NCI-H1092 treated with DMSO at 0.1 percent for 48 hours (cell line): ENCODE measurements at places on chromosomes 2 and 18.

DNA sequence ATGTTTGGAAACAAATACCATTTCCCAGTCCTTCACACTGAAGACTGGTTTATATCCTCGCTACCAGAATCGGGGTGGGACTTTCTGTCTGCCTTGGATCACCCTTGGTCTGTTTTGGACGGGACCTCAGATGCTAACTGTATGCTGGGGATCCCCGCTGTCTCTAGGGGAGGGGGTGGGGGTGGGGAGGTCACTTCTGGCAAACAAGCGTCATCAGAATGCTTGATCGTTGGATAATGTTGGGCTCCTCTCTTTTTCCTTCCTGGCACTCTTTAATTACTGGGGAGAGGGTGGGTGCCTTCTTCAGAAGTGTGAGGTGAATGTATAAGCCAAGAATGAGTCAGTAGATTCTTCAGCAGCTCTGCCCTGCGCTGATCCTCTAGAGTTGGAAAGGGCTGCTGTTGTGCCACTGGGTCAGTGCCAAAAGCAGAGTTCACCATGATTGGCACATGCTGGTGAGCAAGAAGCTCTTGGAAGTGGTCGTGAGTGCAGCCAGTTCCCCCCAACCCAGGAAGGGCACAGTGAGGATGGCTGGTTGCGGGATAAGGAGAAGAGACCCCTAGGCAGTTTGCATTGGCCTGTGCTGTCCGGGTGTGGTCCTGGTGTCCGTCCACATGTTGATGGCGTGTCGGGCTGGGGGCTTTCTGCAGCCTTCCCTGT lies 32.2 kb downstream of the DGKD start:
- no peak for DNase-seq

DNA sequence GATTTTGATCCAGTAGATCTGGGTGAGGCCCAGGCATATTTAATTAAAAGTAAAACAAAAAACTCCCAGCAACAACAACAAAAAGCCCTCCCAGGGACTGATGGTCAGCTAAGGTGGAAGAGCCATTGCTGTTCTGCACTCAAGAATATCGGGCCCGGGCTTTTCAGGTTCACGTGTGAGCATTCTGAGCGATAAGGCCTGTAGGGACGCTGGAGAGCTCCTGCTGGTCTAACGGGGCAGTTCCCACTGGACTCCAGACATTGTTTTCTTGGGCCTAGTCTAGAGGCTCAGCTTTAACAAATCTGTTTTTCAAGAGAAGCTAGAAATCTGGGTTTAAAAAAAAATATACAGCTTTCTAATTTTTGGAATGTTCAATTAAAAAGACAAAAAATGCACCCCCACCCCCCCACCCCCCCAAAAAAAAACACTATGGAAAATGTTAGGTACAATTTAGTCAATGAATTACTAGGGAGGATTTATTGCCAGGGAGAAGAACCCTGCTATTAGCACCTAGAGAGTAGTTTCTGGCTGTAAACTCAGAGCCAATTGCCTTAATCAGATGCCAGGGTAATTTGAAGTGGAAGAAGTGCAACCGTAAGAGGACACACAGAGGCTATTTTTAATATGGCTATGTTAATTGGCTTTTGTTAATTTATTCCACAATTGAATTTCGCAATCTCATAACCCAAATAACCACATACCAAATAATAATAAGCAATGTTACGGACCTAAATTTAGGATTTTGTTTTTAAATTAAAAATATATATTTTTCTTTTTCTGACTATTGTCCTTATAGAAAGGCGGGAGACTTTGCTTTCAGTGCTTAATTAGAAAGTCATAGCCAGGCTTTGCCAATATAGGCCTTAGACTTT lies 78.9 kb downstream of the MAP4K4 start:
- DNase-seq = no peak

DNA sequence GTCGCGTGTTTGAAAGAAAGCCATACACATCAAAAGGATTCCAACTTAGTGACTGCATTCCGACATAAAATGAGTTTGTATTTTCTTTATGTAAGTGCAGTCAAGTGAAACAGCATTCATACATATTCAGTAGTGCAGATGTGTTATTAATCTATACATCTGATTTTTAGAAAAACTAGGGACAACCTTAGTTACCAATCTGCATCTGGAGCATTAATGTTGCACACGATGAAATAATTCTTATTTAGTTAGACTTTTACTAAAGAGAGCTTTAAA lies 1.9 kb downstream of the GORASP2 start:
- DNase-seq = no peak

- DNase-seq = no peak
These were observed 223.4 kb downstream of the CCDC102B start for GRCh38 chr18:69021211-69021805.

GRCh38 chr2:108988796-108989713 lies at the start of gene EDAR:
Gene EDAR (minus strand): TSS chr2:108989220. CDS start chr2:108931014, 58,206 bp downstream.
- peak; percentile 49 for DNase-seq

DNA sequence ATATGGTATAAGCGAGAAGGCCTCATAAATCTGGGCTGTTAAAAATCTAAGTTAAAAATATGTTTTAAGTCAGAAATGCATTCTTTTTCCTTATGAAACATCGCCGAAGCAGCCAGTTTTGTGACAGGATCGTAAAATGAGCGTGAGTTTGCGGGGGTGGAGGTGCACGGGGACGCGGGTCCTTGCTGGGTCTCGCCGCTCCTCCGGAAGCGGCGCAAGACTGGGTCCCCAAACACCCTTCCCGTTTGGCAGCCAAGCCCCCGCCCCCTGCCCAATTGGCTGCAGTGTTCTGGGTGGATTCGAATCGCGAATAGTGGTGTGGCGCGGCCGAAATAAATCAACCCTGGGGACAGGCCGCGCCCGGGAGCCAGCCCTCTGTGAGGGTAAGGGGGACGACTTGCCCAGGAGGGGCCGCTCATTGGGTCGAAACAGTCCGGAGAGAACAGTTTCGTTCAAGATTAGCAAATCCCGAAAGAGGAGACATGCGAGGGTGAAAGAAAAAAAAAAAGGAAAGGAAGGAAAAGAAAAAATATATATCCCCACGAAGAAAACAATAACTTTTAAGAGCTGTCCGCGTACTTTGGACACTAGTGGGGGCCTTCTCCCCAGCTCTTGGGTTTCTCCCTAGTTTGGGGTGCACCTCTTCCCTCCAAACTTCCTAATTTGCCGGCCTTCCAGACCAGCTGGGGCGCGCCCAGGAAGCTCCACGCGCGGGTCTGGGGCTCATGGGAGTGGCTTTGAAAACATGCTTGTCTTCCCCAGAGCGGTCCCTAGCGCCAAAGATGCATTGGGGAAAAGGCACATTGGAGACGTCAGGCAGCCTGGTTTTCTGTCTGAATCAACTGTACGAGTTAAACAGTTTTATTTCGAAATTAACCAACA lies 3.1 kb upstream of the GATA6 start:
- no peak for DNase-seq
